ENCODE measurements at places on chromosomes 5 and 9.

GRCh38 chr9:32551276-32552051, 663 bp upstream of the SMIM27 start:
- DNase-seq: peak; percentile 59

DNA sequence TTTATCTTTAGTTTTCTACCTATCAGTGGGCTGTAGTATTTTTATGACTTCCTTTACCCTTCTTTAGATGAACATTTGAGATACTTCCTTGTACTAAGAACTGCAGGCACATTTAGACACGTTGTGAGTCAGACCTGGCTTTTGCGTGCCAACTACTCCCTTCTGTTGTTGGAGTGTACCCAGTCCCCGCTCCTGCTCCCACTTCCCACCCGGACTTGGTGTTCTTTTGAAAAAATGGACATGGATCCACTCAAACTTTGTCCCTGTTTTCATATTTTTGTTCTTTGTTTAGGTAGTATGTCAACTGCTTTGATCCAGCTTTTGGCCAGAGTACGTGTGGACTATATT, 60.7 kb downstream of the PARP8 start:
- DNase-seq: no peak

- DNase-seq: peak; percentile 18
These were observed 158.9 kb upstream of the VCAN start for GRCh38 chr5:83312663-83313062.

DNA sequence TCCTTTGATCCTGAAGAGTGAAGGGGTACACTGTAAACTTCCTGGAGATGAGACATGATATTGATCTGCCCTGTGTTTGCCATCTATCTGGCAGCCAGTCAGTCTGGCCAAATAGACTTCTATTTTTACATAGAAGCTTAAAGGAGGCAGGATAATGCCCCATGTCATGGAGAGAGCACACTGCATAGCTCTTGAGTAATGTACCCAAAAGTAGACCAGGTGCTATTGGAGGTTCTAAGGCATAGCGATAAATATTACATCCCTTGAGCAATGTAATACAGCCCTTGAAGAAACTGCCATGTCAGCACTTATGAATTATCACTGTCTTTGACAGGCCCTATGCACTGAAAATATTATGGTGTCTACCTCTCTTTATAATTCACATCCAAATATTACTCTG, 131.8 kb downstream of the GHR start:
- DNase-seq: no peak

DNA sequence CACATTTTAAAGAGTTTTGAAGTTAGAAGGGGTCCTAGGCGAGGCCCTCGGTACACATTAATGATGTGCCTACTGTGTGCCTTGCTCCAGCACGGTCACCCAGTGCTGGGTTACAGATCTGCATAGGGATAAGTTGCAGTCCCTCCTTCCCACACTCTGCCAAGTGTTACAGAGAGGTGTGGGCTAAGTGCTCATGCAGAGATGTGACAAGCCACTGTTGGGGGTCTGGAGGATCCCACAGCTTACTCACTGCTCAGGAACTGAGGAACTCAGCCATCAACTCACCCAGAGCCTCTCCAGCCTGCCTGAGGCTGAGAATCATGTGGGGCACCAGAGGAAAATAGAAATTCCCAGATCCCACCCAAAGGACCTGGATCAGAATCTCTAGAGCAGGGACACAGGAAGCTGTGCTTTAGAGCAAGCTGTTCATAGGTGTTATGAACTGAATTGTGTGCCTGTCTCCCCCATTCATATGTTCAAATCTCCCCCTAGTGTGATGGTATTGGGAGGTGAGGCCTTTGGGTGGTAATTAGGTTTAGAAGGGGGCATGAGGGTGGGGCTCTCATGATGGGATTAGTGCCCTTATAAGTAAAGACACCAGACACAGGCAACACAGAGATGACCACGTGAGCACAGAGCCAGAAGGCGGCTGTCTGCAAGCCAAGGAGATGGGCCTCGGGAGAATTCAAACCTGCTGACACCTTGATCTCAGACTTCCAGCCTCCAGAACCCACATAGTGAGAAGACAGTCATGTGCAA, 164.1 kb downstream of the HSD17B3 start:
- DNase-seq: no peak

- no peak for DNase-seq
These were observed 1577.3 kb upstream of the C9orf72 start for GRCh38 chr9:29150606-29151005.

- peak; percentile 65 for DNase-seq
These were observed 132.4 kb upstream of the EPB41L4A start for GRCh38 chr5:112551419-112552032.

DNA sequence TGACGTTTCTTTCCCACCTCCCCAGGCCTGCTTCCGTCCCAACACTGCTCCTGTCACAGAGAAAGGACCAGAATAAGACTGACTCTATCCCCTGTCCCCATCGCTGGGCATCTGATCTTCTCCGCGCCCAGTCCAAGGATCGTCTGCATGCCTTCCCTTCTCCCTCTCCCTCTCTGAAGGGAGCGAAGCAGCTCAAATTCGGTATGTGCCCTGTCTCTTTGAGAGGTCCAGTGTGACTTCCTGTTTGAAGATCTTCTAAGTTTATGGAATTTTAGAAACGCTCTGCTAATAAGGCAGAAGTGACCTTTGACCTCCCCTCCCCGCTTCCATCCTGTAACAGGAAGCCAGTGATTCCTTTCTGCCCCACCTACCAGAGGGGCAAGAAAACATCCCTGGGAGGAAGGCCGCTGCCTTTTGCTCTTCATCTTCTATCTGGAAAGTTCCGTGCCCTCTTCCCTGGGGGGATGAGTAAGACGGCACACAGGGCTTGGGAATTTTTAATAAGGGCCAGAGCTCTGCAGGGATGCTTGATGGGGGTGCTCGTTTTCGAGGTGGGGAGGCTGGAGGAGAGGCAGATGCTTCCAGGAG, 40.7 kb upstream of the RNU6ATAC start:
- DNase-seq: no peak

DNA sequence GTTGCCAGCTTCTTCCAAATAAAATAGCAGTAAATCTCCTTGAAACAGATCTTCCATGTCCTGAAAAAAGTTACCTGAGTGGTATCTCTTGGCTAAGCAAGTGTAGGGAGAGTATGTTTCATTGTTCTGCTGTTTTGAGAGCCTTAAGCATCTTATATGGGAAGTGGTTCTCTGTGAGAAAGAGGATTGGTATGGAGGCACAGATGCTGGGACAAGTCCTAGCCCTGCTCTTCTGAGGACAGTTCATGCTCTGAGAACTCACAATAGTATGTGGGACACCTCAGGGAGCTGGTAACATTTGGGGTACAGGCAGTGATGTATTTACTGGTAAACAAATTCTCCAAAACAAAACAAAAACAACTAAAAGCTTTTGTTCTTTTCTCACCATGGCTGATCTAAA, 2.0 kb downstream of the PPP3R2 start:
- DNase-seq: no peak

DNA sequence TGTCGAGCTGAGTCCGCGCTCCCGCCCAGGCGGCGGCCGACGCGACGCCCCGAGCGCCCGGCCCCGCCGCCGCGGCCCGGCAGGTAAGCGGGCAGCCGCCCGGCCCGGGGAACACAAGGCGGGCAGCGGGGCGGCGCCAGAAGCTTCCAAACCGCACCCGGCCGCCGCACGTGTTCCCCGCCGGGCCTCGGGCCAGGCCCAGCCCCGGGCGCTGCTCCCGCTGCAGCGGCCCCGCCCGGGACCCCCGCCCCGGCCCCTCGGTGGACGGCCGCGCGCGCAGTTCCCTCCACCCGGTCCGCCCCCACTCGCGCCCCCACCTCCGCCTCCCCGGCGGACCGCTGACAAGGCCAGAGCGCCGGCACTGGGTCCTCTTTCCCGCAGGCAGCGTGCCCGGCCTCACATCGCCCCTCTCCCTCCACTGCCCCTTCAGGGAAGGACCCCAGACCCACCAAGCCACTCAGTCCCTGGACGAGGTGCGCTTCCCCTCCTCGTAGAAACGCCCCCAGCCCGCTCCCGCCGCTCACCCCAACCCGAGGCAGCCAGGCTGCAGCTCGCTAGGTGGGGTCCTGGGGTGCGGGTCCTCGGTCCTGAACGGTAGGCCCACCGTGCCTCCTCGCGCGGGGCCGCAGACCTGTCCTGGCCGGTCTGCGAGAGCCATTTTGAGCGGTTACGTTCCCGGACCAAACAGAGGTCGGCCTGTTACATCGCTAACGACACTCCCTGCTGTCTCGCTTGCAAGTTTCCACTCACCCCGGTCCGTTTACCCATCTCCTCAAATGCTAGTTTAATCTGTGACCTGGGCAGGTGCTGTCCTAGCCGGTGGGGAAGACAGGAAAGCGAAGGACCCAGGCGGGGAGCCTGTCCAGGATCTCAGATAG, 475 bp downstream of the WDR5 start:
- no peak for DNase-seq

DNA sequence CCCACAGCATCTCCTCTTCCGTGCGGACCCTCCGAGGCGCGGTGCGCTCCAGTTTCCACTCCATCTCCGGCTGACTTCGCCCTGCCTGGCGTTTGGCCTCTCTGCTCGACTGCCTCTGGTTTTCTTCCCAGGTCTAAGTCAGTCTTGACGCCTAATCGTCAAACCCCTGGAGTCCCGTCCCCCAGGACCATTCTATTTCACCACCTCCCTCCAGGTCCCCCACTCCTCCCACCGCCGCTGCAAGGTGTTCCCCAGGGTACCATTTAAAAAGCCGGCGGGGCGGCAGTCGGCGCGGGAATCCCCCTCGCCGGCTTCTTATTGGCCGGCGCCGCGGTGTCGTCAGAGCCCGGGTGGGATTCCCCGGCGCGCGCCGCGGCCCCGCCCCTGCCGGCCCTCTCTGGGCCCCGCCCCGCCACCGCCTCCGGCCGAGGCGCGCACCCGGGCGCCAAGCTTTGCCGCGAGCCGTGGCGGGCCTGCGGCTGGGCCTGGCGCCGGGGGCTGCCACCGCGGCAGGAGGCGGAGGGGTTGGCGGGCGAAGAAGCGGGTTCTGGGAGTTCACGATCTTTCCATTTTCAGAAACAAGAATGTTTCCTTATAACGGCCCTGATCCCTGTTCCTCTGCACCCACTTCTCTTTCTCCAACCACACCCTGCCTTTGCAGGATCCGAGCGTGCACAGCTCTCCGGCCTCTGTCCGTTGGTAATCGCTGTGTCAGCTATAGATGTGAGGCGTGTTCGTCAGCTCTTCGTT, at the start of gene CDC20B:
CDC20B (minus strand) TSS at position 241 of the 750 bp plus-strand sequence; CDS start at position 64, 177 bp downstream.
- peak; percentile 82 for DNase-seq

- DNase-seq: no peak
These were observed 257.8 kb downstream of the KIAA0825 start for GRCh38 chr5:94360382-94361130.

- no peak for DNase-seq
These were observed 2354.8 kb upstream of the C9orf72 start for GRCh38 chr9:29928072-29928471.

DNA sequence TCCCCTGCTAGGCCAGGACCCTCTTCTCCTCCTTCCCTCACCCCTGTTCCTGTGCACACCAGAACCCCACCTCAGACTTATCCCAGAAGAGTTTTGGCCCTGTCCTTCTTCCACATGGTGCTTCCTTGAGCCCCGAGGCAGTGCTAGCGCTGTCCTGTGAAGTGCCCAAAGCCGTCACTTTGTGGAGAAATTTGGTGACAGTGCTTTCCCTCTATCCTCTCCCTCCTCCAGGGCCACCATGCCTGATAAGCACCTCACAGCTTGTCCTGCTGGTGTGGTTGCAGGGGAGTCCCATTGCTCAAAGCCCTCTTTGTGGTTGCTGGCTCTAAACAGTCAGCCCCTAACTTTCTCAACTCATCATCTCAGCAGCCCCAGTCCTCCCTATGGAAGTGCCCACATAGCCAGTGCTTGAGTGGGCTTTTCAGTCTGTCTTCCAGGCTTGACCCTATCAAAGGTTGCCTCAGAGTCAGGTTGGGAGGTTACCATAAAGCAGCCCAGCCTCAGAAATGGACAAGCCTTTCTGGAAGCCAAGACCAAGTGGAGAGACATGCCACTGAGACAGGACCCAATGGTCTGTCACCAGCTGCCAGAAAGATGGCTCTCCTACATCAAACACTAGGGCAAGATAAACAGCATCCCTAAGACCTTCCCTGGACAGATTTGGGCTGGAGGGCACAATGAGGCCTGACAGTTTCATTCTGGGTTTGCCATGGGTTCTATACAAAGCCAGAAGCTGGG, 18.0 kb downstream of the IGIP start:
- no peak for DNase-seq

GRCh38 chr9:94971378-94972131, 245.1 kb downstream of the AOPEP start:
- no peak for DNase-seq

DNA sequence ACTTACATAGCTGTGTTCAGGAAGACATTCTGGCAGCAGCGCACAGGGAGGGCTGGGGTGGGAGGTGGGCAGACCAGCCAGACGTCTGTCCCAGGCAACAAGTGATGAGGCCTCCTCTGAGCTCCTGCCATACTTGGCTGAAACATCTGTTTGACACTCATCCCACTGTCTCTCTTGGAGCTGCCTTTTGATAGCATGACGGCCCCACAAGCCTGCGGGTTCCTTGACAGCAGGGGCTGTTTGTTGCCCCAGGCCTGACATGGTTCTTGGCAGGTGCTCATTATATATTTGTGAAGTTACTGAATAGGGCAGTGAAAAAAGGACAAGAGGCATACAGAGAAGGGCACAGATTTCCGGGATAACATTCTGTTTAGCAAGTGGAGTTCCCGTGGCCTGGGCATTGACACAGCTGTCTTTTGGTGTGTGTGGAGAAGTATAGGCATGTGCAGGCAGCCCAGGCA, 22.2 kb upstream of the B4GALT1 start:
- DNase-seq: no peak

DNA sequence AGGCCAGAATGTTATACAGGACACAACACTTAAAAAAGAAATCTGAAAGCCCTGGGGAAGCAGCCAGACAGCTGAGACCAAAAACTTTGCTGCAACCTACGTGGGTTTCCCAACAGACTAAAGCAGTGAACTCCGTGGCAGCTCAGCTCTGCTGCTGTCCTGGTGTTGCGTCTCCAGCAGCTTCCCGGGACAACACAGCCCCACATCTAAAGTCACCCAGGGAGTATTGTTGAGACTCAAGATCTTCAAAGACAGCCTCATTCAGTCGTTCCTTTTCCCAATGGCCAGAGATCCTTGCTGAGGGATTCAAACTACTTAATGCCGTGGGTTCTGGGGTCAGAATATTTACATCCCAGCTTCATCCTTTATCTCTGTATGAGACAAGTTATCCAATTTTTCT, 125.8 kb downstream of the MED10 start:
- no peak for DNase-seq

- no peak for DNase-seq
These were observed 258.1 kb upstream of the IRX2 start for GRCh38 chr5:3009605-3010004.

DNA sequence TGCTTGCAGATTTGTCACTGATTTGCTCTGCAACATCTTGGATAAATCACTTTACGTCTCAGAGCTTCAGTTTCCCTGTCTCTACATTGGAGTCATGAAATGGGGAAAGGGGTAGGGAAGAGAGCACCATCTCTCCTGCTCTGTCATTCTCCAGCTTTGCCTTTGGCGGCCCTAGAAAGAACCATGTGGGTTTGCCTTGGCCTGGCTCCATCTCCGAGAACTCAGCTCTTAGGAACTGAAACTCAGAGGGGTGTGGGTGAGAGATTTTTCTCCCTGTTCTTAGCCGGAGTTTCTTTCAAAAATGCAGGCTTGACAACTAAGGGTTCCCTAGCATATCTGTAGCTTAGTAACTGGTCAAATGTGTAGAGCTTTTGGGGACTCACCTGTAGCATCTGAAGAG, 123.5 kb downstream of the SMARCA2 start:
- DNase-seq: no peak

- no peak for DNase-seq
These were observed 83.3 kb downstream of the ZNF354C start for GRCh38 chr5:179143446-179143845.
